NCI-H524 treated with DMSO at 0.1 percent for 48 hours (cell line): ENCODE measurements at places on chromosomes 1 and 21.
A peak's percentile ranks its signal among the peaks of the same experiment; 100 is the strongest.

GRCh38 chr1:62337706-62338631, 18.7 kb upstream of the KANK4 start:
- no peak for DNase-seq

DNA sequence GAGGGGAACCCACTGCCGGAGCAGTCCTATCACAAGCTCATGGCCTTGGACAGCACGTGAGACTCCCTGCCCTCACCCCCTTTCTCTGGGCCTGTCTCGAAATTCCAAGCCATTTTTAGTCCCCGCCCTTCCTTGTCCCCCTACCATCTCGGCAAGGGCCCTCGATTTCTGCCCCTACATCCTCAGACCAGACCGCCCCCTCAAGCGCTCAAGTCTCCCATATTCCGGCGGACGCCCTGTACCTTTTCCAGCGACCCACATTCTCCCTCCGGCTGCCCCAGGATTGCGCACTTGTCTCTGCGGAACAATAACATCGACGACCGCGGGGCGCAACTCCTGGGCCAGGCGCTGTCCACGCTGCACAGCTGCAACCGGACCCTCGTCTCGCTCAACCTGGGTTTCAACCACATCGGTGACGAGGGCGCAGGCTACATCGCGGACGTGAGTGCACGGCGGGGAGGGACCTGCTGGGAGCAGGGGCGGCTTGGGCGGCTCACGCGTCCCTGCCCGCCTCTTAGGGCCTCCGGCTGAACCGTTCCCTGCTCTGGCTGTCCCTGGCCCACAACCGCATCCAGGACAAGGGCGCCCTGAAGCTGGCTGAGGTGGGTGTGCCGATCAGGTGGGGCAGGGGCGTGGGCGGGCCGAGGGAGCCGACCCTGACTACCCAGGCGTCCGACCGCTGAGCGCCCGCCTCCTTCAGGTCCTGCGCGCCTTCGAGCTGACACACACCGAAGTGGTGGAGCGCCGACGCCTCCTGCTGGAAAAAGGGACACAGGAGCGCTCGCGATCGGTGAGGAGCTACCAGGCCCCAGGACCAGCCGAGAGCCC, 7.0 kb downstream of the LRRC71 start:
- no peak for DNase-seq

GRCh38 chr1:53639996-53640700, 98.8 kb downstream of the GLIS1 start:
- no peak for DNase-seq

DNA sequence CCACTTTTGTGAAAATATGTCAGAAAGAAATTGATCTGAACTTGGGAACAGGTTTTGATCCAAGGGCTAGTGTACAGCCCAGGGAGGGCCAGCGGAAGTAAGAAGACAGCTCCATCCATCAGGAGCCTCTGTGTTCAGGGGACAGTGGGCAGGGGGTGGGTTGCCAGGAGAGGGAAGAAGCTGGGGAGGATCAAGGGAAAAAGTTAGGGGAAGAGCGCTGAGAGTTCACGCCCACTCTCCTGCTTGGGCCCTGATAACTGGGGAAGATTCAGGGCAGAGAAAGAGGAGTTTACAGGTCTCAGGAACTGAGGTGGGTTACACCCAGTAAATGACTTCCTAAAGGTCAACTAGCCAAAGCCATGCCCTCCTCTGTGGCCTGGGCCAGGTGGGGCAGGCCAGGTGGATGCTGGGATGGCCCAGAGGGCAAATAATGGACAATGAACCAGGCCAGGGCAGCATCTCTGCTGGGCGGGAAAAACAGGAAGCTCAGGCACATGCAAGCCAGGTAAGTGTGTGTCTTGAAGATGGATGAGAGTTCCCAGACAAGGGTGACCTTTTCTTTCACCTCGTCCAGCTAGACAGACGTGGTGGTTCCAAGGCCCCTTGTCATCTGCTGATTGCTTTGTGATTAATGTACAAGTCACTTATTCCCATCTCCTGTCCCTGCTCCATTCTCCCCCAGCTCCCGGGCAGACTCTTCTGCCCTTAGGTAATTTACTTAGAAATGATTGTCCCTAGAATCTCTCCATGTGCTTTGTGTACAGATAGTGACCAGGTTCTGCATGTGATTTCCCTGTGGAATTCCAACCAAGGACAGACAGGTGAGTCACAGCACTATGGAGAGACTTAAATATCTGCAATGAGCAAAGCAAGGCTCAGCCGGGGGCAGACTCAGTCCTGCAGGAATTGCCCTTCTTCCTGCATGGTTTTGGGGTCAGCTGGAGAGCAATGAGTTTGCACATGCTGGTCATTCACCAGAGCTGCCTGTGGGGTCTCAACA, 57.0 kb downstream of the MDM4 start:
- DNase-seq, result no peak

DNA sequence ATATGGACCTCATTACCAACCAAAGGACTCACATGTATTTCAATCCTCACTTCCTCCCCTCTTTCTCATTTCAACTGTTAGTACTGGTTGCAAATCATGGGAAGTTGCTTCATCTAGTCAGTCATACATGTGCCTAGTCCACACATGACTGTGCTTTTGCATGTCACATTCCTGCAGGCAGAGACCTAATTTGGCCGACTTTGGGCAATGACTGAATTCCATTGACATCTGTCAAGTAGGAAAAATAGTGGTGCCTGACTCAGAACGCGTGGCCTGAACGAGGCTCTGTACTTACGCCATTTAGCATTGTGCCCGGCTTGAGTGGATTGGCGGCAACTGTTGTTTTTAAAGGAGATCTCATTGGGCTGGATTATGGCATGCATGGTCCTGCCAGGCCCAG, 18.0 kb downstream of the PTPRU start:
- no peak for DNase-seq

GRCh38 chr1:91744953-91745639, 140.9 kb downstream of the TGFBR3 start:
- no peak for DNase-seq

GRCh38 chr1:221517961-221518360, 223.9 kb downstream of the DUSP10 start:
- DNase-seq, result no peak

DNA sequence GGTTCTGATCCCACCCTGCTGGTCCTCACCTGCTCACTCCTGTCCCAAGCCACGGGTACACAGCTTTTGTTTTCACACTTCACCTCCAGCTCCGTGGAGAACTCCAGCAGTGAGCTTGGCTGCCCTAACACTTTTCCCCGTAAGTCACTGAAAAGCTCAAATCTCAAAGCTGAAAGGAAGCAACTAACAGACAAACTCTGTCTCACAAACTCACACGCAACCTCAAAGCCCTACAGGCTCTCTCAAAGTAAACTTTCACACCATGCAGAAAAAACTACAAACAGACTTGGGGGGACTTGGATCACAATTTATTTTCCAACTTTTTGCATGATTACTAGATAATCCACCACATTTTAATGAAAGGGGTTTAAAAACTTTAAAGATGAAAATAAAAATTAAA, 88.3 kb downstream of the AK5 start:
- no peak for DNase-seq

DNA sequence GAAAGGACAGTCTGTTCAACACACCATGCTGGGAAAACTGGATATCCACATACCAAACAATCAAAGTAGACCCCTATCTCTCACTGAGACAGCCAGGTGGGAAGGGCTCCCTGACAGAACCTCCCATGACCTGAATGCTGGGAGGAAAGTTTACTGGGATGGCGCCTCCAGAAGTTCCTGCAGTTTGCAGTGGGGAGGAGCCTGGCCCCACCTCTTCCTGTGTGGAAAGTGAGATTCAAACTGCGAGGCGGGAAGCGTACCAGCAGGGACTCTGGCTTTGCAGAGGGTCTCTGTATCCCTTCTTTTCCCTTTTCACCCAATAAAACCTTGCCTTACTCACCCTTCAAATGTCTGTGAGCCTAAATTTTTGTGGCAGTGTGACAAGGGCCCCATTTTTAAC, 190.7 kb downstream of the HHIPL2 start:
- no peak for DNase-seq

DNA sequence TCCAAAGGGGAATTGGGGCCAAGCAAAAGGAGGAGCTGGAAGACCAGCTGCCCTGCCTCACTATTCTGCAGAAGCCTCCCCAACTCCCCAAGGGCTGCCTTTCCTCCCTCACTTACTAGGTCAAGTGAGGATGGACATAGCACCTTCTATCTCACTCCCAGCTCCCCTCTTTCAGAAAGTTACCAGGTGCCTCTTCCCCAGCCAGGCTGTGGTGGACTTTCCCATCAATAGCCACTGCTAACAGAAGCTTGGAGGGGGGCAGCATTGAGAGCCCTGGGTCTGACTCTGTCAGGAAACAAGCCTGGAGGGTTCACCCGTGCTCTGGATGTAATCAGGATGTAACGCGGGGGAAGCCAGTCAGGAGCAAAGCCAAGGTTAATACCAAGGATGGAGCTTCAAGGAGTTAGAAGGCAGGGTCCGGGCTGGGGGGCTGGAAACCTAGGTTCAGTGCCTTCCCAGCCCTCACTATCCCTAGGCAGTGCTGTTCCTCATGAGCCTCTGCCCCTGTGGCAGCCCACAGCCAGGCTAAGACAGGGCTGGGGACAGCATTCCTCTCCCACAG, 127.8 kb upstream of the NGF start:
- DNase-seq, result no peak

DNA sequence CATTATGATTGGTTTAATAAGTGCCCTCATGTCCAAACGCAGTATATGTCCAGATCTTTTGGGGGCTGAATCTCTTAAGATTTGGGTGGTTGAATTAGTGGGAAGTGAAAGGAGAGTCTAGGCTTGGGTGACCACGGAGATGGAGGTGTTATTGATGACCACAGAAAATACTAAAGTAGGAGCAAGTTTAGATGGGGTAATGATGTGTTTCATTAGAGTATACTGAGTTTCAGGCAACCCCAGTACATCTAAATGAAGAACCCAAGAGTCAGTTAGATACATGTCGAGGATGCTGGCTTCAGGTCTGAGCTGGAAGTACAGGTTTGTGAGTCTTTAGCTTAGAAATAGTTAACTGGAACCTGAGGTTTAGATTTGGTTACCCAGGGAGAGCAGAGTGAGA, 6.5 kb upstream of the ZZZ3 start:
- DNase-seq, result no peak

- DNase-seq, result no peak
These were observed 86.7 kb downstream of the GALNT2 start for GRCh38 chr1:230153641-230154296.

- no peak for DNase-seq
These were observed 86.5 kb downstream of the MAN1C1 start for GRCh38 chr1:25703041-25703440.

DNA sequence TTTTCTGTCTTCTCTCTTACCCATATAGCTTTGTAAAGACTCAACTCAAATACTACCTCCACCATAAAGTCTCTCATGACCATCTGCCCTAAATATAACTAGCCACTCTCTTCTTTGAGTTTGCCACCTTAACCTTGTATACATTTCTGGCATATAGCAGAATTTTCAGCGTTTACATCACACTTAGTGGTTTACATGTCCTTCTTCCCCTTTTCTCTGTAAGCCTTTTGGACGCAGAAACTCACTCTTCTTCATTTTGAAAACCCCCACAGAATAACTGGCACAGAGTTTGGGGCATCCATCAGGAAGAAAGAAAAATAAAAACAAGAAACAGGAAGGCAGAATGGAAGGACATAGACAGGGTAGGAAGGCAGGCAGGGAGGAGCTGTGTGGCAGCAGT, 131.8 kb upstream of the DUSP10 start:
- DNase-seq, result no peak

- no peak for DNase-seq
These were observed 98.9 kb upstream of the FOXD3 start for GRCh38 chr1:63223426-63223825.

DNA sequence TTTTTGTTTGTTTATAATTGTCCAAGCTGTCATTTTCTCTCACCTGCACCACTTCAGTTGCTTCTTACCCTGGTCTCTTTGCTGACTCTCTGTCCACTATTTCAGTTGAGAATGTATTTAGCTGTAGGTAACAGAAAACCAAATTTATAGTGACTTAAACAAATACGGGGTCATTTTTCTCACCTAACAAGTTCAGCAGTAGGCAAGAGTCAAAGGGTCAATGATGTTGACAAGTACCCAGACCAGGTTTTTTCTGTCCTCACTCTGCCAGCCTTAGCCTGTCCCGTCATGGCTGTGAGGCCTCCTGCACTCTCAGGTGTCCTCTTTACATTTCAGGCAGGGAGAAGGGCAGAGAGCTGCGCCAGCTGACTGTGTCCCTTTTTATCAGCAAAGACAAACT, 11.8 kb downstream of the RIIAD1 start:
- DNase-seq, result no peak

- peak; percentile 46 for DNase-seq
These were observed 91.5 kb downstream of the IER5 start for GRCh38 chr1:181179987-181180365.

DNA sequence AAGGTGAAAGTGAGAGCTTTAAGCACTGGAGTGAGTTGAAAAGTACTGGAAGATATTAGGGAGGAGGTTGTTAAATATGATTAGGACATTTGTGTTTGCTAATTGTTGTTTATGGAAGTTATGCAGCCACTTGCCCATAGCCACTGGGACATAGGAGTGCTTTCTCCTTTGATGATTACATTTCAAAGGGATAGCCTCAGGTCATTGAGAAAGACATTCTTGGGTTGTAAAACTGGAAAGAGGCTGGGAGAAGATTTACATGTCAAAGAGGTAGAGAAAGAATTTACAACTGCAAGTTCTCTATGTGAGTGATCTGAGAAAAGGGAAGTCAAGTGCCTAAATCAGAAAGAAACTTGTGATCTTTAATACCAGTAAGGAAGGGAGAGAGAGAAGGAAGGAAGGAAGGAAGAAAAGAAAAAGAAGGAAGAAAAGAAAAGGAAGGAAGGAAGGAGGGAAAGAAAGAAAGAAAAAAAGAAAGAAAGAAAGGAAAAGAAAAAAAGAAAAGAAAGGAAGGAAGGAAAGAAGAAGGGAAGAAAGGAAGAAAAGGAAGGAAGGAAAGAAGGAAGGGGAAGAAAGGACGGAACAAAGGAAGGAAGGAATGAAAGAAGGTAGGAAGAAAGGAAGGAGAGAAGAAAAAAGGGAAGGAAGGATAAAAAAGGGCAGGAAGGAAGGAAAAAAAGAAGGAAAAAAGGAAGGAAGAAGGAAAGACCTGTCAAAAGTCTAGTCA, 284.6 kb upstream of the DPYD start:
- DNase-seq, result no peak

GRCh38 chr1:232031156-232031555, 404.6 kb downstream of the DISC1 start:
- DNase-seq, result no peak

DNA sequence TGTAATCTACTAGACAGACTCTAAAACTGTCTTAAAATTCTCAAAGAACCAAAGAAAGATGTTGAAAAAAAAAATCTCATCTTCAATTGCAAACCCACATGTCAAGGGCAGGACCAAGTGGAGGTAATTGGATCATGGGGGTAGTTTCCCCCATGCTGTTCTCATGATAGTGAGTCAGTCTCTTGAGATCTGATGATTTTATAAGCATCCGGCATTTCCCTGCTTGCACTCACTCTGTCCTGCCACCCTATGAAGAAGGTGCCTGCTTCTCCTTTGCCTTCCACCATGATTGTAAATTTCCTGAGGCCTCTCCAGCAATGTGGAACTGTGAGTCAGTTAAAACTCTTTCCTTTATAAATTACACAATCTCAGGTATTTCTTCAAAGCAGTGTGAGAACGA, 257.0 kb downstream of the HHIPL2 start:
- DNase-seq, result no peak

- DNase-seq, result no peak
These were observed 42.8 kb upstream of the ARTN start for GRCh38 chr1:43890815-43891214.

- DNase-seq, result no peak
These were observed 52.8 kb upstream of the GNG12 start for GRCh38 chr1:67886076-67886475.
